ENCODE measurements at places on chromosomes 2 and 18.

DNA sequence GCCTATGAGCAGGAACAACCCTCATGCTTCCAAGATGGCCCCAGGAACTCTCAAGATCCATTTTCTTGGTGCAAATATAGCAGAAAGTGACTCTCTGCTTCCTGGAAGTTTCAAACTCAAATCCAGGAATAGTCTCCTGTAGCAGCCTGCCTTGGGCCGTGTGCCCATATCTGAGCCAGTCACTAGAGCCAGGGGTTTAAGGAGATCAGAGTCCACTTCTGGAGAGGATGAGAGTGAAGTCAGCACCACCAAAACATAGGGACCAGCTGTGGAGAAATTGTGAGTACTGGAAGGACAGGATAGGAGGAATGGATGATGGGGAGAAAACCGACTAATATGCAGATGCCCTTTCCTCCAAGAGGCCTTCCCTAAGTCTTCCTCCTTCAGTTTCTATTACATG, 33.2 kb downstream of the PSD4 start:
- peaks cover 14% of the 10 kb centered on the region for H3K4me1 ChIP-seq
- no peaks in the 10 kb centered on the region for H3K36me3 ChIP-seq
- no peaks in the 10 kb centered on the region for H3K27me3 ChIP-seq
- no peak overlapping the region for H3K27ac ChIP-seq
- peak; percentile 1 for DNase-seq

DNA sequence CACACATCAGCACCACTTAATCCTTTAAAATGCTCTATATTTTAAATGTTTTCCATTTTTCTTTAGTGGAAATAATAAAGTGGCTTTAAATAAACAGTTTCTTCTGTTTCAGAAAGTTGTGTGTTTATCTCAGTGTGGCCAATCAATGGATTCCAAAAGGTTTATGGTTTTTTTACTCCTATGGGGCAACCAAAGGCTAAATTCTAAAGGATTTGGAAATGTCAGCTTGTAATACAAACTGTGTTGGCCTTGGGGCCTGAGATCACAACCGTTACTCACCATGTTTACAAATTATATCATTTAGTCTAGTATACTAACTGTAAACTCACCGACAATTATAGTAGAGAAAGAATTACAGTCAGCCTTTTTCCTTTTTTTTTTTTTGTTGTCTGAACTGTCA, 827.2 kb downstream of the EPHA4 start:
- no peak overlapping the region for H3K4me3 ChIP-seq
- no peaks in the 10 kb centered on the region for H3K4me1 ChIP-seq
- H3K27ac ChIP-seq = no peak overlapping the region
- H3K36me3 ChIP-seq = no peaks in the 10 kb centered on the region
- no peak for DNase-seq

DNA sequence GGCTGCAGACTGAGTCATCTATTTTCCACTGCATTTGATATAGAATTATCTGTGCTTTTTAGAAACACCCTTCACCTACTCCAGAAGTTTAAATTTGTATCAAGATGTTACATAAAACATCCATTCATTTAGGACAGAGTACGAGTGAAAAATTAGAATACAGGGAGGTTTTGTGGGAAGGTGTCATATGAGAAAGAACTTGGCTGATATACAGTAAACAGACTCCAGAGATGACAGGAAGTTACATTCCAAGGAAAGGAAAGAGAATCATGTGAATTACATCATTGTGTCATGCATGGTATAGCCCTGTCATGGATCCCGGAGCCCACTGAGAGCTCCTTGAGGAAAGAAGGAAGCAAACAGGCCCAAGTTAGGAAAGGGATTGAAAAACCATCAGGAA, 341.5 kb upstream of the PKDCC start:
- peaks cover 17% of the 10 kb centered on the region for H3K4me1 ChIP-seq
- H3K27me3 ChIP-seq = no peaks in the 10 kb centered on the region
- H3K36me3 ChIP-seq = no peaks in the 10 kb centered on the region
- DNase-seq = no peak

DNA sequence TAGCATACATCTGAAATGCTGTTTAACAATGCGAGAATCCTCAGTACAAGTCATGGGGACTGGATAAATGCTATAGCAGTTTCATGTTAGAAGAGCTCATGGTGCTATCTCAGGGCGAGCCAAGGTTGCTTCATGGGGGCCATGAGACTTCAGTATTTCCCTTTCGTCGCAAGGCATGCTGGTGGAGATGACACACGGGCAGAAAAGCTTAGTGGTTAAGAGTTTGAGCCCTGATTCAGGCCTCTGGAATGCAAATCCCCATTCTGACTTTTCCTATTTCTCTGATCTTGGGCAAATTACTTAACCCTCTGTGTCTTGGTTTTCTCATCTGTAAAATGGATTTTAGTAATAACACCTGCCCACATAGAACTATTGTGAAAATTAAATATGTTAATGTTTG, 57.4 kb upstream of the EPHA4 start:
- no peak for DNase-seq
- no peaks in the 10 kb centered on the region for H3K36me3 ChIP-seq
- no peaks in the 10 kb centered on the region for H3K4me1 ChIP-seq
- H3K27me3 ChIP-seq = no peaks in the 10 kb centered on the region

- H3K27ac ChIP-seq = no peak overlapping the region
- H3K4me3 ChIP-seq = no peak overlapping the region
- no peaks in the 10 kb centered on the region for H3K36me3 ChIP-seq
- H3K27me3 ChIP-seq = no peaks in the 10 kb centered on the region
- no peaks in the 10 kb centered on the region for H3K4me1 ChIP-seq
Measured at GRCh38 chr2:136639651-136640050, 125.7 kb upstream of the THSD7B start.
